ENCODE measurements at places on chromosomes 4 and X. TPM values are rescaled to one million over a fixed set of nuclear protein-coding genes. Genes with fewer than 3 reads are reported as not detected.
A peak's percentile ranks its signal among the peaks of the same experiment; 100 is the strongest.

The SEPTIN6 gene
- 28.9 TPM for total RNA-seq

The GABRG1 gene
- total RNA-seq = not detected

The PFKFB1 gene
- 0.22 TPM for total RNA-seq

DNA sequence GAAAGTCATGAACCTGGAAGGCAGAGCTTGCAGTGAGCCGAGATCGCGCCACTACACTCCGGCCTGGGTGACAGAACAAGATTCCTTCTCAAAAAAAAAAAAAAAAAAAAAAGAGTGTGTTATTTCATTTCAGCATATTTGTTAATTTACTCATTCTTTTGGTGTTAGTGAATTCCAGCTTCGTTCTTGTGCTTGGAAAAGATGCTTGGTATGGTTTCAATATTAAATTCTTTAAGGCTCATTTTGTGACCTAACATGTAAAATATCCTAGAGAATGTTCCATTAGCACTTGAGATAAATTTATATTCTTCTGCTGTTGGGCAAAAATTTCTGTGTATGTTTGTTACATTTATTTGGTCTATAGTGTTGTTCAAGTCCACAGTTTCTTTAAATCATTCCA, 66.8 kb downstream of the SPIN3 start:
- no peak for DNase-seq

- peak; percentile 63 for DNase-seq
These were observed 150.3 kb downstream of the MSL3 start for GRCh38 chrX:11908371-11908770.

Data from PC-3 (cell line).